Neural progenitor cell (in vitro differentiated cells): ENCODE measurements at places on chromosomes 3 and 15.

DNA sequence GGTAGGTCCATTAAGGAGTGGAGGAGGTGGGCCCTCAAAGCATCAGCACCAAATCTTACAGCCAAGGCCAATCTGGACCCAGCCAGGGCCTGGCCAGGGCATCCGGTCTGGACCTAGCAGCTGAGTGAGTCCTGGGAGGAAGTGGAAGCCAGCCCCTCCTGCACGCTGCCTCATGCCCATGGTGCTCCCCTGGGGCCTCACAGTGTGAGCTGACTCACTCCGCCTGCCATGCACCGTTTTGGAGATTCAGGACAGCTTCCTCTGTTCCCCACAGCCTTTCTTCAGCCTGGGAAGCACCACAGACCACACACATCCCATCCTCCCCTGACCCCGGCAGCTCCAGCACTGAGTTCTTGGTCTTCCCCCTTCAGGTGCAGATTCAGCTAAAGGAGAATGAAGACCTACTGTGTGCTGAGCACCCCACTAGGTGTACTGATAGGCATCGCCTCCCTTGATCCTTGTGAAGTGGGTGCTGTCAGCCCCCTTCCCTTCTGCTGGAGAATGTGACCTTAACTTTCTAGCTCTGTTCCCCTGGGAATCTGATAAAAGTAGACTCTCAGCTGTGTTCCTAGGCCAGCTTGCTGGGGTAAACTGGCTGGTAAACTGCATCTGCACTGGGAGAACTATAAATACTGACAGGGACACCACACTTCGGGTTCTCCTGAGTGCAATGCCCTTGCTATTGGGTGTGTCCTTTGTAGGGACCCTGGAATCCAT, 36.8 kb upstream of the SEC13 start:
- no peak for DNase-seq

DNA sequence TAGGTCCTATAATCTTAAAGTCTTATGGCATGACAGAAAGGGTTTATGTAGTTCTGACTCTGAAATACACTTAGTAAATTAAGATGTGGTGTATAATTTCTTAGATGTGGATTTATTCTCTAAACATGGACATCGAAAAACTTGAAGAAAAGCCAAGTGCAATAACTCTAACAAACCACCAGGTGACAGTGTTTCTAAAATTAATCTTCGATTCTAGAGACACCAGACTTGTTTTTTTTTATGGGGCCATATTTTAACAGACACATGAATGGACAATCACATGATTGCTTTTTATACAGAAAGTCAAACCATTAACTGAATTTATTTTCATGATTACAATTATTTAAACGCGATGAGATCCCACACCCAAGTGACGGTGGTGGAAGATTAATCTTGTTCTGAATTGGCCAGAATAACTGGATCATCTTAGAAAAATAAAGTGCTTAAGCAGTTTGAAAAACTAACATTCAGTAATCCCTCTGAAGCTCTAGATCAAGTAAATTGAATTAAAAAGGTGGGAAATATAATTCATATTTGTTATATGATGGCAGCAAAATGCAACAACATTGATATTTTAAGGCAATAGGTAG, 305.1 kb downstream of the LSAMP start:
- peak; percentile 26 for DNase-seq

- no peak for DNase-seq
Measured at GRCh38 chr15:77029166-77030047, 34.5 kb downstream of the PSTPIP1 start.

- no peak for DNase-seq
Measured at GRCh38 chr3:133979553-133979952, 50.2 kb downstream of the SLCO2A1 start.

DNA sequence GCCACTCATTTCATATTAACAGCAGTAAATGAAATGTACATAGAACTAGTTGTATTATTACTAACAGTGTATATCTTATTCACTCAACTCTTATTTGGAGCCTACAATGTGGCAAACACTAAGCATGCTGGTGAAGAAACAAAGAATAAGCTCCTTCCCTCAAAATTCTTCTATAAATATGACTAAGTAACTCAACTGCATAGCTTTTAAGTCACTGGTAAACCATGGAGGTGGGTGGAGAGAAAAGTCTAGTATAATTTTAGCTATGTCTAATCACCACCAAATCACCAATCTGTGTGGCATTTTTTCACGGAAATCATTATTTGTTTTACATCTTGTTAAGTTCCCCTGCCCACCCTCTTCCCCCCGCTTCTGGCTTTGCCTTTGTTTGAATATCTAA, 17.5 kb downstream of the COPS2 start:
- DNase-seq, result no peak
